Stimulated activated CD4-positive, alpha-beta T cell treated with anti-CD3 and anti-CD28 coated beads, Interleukin-4, amount 100 ng/mL, for 1 hour (primary cell): ENCODE measurements at places on chromosomes 12 and 14.

GRCh38 chr14:70971560-70971959, 64.3 kb downstream of the PCNX1 start:
- DNase-seq, result no peak

- DNase-seq, result no peak
Observed at GRCh38 chr14:55964091-55964490, 154.1 kb upstream of the PELI2 start.

DNA sequence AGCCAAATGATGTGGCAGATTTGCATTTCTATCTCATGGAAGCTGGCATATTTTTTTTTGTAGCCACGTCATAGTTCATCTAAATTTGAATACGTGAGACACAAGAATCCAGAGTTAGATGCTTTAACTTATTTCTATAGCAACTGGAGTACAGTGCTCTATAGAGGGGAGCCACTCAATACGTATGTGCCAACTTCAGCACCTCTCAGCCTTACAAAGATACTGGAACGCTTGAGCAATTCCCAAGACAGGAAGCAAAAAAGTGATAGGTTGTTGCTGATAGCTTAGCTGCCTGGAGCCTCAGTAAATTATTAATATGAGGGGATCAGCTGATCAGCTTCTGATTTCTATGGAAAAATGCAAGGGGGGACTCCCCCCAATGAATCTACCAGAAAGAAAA, 24.1 kb upstream of the PELI2 start:
- no peak for DNase-seq

- no peak for DNase-seq
Observed at GRCh38 chr12:10705655-10706054, 17.5 kb downstream of the YBX3 start.

- DNase-seq, result no peak
Observed at GRCh38 chr12:123085066-123085465, 65.8 kb downstream of the PITPNM2 start.

DNA sequence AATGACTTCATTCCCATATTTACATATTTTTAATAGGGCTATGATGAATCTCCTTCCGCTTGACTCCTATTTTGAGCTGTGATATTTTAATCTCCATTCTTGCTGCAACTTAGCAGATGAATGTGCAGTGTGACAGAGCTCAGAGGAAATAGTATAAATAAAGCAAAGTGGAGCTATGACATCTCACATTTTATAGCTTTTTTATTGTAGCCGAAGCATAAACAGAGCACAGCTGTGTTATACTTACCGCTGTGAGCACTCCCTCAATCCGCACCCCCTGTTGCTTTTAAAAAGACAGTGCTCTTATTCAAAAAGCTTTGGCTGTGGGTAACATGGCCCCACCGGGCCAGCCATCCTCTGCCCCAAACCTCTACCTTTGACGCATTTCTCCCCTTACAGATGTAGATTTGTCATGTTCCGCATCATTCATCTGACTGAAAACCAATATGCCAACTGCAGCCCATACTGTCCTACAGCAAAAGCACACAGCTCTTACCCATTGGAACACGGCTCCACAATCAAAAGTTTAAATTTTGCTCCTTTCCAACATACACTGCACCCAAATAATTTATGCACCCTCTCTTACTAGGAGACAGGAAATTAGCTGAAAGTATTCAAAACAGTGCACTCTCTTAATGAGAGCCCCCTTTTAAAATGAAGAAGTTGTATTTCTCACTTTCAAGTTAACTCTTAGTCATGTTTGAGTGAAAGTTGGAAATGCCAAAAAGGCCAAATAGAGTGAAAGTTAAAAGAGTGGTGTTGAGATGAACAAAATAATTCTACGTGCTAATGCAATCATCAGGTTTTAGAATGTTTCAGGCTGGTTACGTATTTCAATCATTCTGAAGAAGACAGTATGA, 429.3 kb upstream of the SOX5 start:
- no peak for DNase-seq

DNA sequence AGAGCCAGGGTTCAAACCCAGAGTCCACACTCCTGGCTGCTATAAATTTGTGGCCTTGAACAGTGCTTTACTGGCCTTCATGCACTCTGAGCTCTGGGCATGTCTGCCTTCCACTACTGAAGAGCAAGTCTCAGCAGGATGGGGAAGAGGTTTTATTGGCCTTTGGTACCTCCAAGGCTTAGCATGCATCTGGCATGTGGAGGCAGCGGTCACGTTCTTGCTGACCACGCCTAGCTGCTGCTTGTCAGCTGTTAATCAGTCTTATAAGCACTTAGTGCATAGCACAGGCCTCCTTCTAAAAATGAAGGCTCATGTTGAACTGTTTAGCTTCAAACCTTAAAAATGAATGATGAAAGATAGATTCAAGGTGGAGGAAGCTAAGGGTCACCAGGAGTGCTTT, 177.5 kb downstream of the PELI2 start:
- DNase-seq, result no peak

DNA sequence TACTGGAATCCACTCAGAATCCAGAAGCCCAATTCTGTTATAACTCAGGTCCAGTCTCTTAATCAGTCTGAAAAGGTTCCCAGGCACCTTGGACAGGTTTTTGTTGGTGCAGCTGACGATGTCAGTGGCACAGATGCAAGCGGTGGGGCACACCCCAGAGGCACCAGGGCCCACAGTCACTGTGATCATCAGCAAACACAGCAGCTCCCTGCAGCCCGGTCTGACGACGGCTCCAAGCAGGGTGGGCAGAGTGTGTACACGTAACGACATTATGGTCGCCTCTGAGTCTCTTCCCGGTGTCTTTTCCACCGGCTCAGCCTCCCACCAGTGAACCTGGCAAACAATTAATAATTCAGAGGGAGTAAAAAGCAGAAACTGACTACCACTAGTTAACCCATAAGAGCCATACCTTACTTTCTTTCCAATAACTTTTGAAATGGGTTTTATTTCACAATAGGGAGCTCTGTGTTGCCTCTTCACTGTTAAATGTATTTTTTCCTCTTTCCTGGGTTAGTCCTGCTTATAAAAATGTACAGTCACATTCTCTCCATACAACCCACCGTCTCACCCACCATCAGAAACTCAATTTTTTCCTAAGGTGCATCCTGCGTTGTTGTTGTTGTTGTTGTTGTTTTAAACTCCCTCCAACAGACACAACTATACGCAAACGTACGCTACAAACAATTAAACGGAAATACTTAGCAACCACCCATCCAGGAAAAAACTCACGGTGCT, 521 bp upstream of the PCED1B start:
- DNase-seq, result peak; percentile 38

DNA sequence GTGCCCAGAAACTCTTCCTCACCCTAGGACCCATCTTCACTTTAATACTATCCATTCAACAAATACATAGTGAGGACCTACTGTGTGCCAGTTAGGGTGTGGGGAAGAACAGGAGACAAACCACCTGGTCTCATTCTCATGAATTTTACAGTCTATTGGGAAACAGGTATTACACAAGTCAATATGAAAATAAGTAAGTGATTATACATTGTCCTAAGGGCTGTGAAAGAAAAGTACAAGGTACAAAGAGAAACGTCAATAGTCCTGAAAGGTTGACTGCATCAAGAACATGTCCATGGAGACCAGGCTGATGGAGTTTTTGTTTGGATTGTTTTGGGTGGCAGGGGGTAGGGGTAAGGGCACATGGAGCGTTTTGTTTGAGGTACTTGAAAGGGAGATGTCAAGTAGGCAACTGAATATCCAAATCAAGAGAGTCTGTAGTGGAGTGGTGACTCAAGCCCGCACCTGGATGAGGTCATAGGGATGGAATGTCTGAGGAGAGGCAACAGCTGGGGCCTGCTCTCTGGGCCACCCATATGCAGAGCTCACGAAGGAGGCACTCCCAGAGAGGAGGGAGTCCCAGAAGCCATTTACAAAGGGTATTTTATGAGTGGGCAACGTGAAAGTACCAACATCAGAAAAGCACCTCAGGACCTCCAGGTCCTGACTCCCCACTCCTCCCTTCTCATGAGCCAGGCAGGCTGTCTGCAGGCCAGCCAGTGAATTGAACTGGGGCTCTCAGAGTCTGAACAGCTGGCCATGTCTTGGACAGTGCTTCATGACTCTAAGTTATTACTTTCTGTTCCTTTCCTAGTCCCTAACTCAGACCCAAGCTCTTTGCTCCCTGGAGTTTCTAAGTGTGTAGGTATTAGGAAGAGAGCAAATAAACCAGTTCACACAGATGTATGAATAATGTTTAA, 272.0 kb downstream of the ZFP36L1 start:
- no peak for DNase-seq

DNA sequence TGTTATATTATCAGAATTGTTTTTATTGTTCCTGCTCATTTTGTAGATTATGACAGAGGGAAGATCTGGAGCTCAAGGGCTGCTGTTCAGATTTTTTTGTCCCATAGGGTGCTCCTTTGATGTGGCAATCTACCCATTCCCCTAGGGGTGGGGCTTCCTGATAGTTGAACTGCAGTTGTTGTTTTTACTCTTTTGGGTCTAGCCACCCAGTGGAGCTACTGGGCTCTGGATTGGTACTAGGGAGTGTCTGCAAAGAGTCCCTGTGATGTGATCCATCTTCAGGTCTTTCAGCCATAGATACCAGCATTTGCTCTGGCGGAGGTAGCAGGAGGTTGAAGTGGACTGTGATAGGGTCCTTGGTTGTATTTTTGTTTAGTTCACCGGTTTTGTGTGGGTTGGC, 57.9 kb upstream of the SLCO1B1 start:
- no peak for DNase-seq

DNA sequence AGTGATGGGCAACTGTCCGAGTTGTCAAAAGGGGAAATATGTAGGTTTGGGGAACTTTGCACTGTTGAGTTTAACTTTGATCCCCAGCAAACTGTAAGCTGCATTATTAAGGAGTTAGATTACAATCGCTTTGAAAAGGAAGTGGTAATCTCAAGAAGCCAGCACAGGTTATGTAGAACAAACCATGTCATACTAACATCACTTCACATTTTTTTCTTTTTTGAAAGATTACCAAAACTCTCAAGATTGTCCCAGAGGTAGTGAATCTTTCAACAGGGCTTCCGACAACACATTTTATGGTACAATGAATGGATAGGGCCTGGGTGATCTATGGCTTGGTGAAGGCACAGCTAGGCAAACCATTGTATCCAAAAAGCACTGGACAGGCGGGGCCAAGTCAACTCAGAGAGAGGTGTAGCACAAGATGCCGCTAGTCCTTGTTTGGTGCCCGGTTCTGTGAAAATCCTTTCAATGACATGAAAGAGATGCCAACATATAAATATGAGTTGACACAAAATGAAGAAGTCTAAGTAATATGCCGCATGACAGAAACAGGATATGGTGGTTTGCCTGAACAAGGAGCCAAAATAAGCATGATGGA, 24.3 kb upstream of the PARP11 start:
- DNase-seq, result no peak

GRCh38 chr12:115660211-115660805, 617.2 kb downstream of the MED13L start:
- no peak for DNase-seq

GRCh38 chr14:57319636-57320192, 50.9 kb downstream of the AP5M1 start:
- DNase-seq, result no peak

DNA sequence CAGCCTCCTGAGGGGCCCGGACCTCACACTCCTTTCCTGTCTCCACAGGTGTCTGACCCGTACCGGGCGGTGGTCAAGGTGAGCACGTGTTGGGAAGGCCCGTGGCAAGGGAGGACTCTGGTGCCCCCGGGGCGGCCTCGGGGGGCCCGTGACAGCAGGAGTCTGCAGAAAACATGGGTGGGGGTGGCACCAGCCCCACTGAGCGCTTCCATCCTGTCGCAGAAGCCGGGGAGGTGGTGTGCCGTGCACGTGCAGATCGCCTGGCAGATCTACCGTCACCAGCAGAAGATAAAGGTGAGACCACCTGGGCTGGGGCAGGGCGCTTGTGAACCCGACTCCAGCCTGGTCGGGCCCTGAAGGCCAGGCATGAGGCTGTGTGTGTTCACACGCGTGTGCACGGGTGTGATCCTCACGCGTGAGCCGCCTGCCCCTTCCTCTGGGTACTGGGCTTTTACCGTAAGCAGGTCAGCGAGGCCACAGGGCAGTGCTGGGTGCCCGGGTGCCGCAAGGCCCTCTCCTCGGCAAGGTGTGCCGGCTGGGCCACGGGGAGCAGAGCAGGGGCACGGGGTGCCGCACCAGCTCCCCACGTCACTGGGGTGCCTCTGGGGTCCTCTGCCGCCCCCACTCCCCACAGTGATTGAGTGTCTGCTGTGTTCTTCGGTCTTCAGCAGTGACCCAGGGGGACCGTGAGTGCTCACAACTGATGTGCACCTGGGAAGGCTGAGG, 35.9 kb downstream of the LRCOL1 start:
- DNase-seq, result no peak

- DNase-seq, result no peak
Observed at GRCh38 chr12:64116969-64117368, 105.1 kb downstream of the KICS2 start.

DNA sequence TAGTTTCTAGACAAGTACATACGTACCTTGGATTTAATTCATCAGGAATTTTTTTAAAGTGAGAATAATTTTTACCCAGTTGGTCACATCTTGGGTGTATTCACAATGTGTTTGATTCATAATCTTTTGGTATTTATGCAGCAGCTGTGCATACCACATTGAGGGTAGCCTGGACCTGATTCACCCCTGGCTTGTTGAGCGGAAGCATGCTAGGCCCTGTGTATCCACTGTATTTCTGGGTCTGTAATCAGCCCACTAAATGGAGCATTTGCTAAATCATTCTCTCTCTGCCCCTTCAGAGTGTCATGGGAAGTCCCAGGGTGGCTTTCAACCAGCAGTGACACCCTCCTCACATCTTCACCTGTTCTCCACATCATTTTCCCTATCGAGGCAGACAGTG, 203.8 kb upstream of the RGS6 start:
- no peak for DNase-seq

DNA sequence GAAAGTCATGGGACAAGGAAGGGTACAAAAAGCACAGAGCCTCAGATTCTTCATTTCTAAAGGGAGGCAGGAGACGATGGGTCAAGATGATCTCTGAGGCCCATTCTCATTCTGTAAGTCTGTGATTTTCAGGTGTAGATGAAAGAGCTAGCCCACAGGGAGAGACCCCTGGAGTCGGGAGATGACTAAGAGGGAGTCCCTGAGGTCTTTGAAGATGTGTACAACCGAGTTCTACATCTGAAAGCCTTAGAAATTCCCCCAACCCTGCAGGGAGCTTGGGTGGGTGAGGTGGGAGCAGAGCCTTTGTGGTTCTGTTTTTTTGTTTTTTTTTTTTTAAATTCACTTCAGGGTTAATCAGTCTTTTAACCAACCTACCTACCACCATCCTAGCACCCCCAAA, 3.1 kb downstream of the WNT10B start:
- no peak for DNase-seq

GRCh38 chr12:108235197-108235984, 103.7 kb downstream of the CMKLR1 start:
- no peak for DNase-seq

GRCh38 chr14:50092006-50092555, 24.3 kb downstream of the VCPKMT start:
- DNase-seq, result no peak

GRCh38 chr12:47717046-47717442, 8.2 kb downstream of the ENDOU start:
- no peak for DNase-seq

- DNase-seq, result no peak
Observed at GRCh38 chr14:32307881-32308582, 21.1 kb upstream of the AKAP6 start.
